ENCODE measurements at places on chromosomes 6 and 20. TPM values are rescaled to one million over a fixed set of nuclear protein-coding genes. Genes with fewer than 3 reads are reported as not detected.
A peak's percentile ranks its signal among the peaks of the same experiment; 100 is the strongest.

ANKRD66 gene
- total RNA-seq, result not detected

BHLHE23 gene
- not detected for total RNA-seq

ERGIC3 gene
- 239 TPM for total RNA-seq

HTR1E gene
- not detected for total RNA-seq

CITED2 gene
- total RNA-seq, result 211 TPM

RIPOR2 gene
- 13.8 TPM for total RNA-seq

- H3K36me3 ChIP-seq, result no peaks in the 10 kb centered on the region
- no peak overlapping the region for H3K4me3 ChIP-seq
- no peak for DNase-seq
- no peak overlapping the region for H3K27ac ChIP-seq
- no peaks in the 10 kb centered on the region for H3K4me1 ChIP-seq
Observed at GRCh38 chr6:131643855-131644460, 6.9 kb downstream of the ENPP3 start.

DNA sequence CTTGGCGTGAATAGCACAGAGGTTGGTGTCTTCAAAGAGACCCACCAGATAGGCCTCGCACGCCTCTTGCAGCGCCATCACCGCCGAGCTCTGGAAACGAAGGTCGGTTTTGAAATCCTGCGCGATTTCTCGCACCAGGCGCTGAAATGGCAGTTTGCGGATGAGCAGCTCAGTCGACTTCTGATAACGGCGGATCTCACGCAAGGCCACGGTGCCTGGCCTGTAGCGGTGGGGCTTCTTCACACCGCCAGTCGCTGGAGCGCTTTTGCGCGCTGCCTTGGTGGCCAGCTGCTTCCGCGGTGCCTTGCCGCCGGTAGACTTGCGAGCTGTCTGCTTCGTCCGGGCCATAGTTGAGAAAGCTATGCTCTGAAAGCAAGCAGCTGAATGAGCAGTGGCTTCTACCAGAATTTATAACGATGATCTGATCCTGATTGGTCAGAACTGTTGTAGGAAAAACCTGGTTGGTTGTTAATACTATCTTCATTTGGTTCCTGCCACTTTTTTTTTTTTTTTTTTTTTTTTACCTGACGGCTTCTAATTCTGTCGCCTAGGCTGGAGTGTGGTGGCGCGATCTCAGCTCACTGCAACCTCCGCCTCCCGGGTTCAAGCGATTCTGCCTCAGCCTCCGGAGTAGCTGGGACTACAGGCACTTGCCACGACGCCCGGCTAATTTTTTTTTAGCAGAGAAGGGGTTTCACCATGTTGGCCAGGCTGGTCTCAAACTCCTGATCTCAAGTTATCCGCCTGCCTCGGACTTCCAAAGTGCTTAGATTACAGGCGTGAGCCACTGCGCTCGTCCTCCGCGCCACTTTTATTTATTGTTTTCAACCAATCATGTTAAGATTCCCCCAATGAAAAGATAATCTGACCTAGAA, 21.5 kb downstream of the OR2B2 start:
- no peaks in the 10 kb centered on the region for H3K36me3 ChIP-seq
- peak; percentile 63 for DNase-seq
- H3K4me1 ChIP-seq, result no peaks in the 10 kb centered on the region
- peaks cover 14% of the 10 kb centered on the region for H3K27me3 ChIP-seq

DNA sequence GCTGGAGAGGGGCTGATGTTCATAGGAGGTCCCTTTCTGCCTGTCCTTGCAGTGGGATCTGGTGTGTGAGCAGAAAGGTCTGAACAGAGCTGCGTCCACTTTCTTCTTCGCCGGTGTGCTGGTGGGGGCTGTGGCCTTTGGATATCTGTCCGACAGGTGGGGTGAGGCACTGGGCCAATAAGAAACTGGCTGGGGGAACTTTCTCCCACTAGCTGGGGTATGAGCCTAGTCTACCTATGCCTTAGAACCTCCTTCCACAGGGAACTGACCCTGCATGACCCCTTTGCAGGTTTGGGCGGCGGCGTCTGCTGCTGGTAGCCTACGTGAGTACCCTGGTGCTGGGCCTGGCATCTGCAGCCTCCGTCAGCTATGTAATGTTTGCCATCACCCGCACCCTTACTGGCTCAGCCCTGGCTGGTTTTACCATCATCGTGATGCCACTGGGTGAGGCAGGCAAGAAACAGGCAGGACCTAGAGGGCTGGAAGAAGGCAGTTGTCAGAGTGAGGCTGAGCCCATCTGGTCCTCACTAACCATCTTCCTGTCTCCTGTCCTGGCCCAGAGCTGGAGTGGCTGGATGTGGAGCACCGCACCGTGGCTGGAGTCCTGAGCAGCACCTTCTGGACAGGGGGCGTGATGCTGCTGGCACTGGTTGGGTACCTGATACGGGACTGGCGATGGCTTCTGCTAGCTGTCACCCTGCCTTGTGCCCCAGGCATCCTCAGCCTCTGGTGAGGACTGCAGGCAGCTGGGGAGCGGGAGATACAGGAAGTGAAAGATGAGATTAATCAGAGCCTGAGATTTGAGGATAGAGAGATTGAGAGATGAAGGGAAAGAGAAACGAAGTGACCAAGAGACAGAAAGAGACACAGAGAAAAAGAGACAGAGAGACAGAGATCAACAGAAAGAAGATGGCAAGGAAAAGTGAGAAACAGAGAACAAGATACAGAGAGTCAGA, 1.6 kb downstream of the SLC22A7 start:
- no peaks in the 10 kb centered on the region for H3K4me1 ChIP-seq
- H3K27ac ChIP-seq, result no peak overlapping the region
- no peaks in the 10 kb centered on the region for H3K36me3 ChIP-seq
- peaks cover 11% of the 10 kb centered on the region for H3K27me3 ChIP-seq
- no peak overlapping the region for H3K4me3 ChIP-seq
- no peak for DNase-seq

DNA sequence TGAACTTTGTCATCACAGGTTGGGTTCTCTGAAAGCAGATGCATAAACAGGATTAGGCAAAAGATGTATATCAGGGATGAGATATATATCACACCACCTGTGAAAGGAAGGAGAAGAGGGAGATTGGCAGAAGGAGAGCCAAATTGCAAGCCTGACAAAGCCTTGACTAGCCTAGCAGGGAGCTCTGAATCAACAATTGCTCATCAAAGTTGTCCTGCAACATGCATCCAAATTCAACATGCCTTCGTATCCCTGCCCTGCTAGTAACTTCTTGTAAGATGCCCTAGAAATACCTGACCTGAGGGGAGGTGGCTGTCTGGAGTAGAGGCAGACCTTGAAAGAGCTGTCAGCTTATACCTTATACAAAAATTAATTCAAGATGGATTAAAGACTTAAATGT, 207.1 kb upstream of the HTR1E start:
- H3K36me3 ChIP-seq, result no peaks in the 10 kb centered on the region
- H3K4me1 ChIP-seq, result no peaks in the 10 kb centered on the region
- no peaks in the 10 kb centered on the region for H3K27me3 ChIP-seq
- H3K4me3 ChIP-seq, result no peak overlapping the region
- no peak overlapping the region for H3K27ac ChIP-seq

GRCh38 chr6:24990944-24991809, 55.4 kb upstream of the RIPOR2 start:
- no peaks in the 10 kb centered on the region for H3K36me3 ChIP-seq
- H3K27me3 ChIP-seq, result no peaks in the 10 kb centered on the region
- H3K4me3 ChIP-seq, result no peak overlapping the region

DNA sequence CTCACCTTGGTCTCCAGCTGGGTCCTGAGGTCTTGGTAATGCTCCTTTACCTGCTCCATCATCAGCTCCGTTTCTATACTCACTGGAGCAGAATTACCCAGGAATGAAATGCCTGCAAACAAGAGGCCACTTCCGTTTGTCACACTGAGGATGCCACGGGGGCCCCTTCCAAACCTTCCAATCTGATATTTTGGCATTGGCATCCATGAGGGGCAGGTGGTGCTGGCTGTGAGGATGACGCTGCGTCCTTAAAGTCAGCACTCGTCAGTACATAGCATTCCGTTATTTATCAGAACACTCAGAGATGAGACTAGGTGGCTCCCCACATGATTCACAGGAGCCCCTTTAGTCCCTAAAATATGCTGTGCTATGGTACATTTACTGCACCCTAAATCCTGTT, 72.7 kb downstream of the GINS1 start:
- H3K36me3 ChIP-seq, result no peaks in the 10 kb centered on the region
- DNase-seq, result no peak
- no peaks in the 10 kb centered on the region for H3K27me3 ChIP-seq
- no peak overlapping the region for H3K27ac ChIP-seq

DNA sequence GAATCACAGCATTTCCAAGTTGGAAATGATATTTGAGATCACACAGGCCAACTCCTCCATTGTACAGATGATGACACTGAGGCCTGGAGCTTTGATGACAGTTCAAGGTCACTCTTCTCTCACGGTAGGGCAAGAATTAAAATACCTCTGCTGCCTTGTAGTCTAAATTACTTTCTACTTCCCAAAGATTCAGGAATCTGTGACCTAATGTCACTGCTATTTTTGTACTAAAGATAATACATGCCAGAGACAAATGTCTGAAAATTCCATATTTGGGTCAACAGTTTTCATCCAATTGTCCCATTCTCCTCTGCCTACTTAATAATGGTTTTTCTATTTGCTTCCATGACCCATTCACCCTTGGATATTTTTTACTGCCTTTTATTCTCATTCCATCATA, 160.0 kb downstream of the SOD2 start:
- DNase-seq, result no peak
- no peaks in the 10 kb centered on the region for H3K27me3 ChIP-seq
- no peak overlapping the region for H3K27ac ChIP-seq

GRCh38 chr6:39790772-39791171, 1.4 kb upstream of the DAAM2 start:
- H3K27me3 ChIP-seq, result no peaks in the 10 kb centered on the region
- no peaks in the 10 kb centered on the region for H3K4me1 ChIP-seq
- H3K36me3 ChIP-seq, result no peaks in the 10 kb centered on the region
- H3K4me3 ChIP-seq, result no peak overlapping the region

GRCh38 chr6:27812078-27812804, 100.0 kb downstream of the OR2B2 start:
- H3K27ac ChIP-seq, result no peak overlapping the region
- no peak overlapping the region for H3K4me3 ChIP-seq
- DNase-seq, result no peak
- H3K4me1 ChIP-seq, result no peaks in the 10 kb centered on the region
- H3K36me3 ChIP-seq, result no peaks in the 10 kb centered on the region

DNA sequence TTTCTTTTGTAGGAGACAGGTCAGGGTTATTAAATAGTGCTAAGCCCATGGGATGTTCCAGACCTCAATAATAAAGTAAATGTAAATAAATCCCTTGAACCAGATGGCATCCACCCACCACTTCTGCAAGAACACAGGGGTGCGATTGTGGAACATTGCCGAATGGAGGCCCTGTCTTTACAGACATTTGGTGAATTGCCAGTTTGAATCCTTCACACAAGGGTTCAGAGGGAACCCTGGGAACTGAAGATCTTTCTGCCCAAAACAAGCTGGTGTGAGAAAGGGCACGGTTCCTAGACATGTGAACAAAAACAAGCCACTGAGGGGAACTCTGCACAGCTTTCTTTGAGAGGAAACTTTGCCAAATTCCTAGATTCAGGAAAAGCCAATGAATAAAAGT, 30.2 kb upstream of the RNF8 start:
- H3K27ac ChIP-seq, result no peak overlapping the region
- no peaks in the 10 kb centered on the region for H3K4me1 ChIP-seq
- no peaks in the 10 kb centered on the region for H3K36me3 ChIP-seq

GRCh38 chr6:3627501-3627900, 124.0 kb downstream of the PXDC1 start:
- no peak for DNase-seq
- peak overlapping the region; percentile 58 for H3K27ac ChIP-seq
- no peaks in the 10 kb centered on the region for H3K36me3 ChIP-seq
- no peaks in the 10 kb centered on the region for H3K27me3 ChIP-seq

- no peaks in the 10 kb centered on the region for H3K4me1 ChIP-seq
- peak; percentile 64 for DNase-seq
- no peaks in the 10 kb centered on the region for H3K36me3 ChIP-seq
- no peak overlapping the region for H3K4me3 ChIP-seq
Observed at GRCh38 chr20:34190679-34191090, 50.5 kb upstream of the ASIP start.

GRCh38 chr20:14481863-14482262, 144.5 kb upstream of the FLRT3 start:
- no peaks in the 10 kb centered on the region for H3K36me3 ChIP-seq
- no peak overlapping the region for H3K27ac ChIP-seq
- H3K4me3 ChIP-seq, result no peak overlapping the region

DNA sequence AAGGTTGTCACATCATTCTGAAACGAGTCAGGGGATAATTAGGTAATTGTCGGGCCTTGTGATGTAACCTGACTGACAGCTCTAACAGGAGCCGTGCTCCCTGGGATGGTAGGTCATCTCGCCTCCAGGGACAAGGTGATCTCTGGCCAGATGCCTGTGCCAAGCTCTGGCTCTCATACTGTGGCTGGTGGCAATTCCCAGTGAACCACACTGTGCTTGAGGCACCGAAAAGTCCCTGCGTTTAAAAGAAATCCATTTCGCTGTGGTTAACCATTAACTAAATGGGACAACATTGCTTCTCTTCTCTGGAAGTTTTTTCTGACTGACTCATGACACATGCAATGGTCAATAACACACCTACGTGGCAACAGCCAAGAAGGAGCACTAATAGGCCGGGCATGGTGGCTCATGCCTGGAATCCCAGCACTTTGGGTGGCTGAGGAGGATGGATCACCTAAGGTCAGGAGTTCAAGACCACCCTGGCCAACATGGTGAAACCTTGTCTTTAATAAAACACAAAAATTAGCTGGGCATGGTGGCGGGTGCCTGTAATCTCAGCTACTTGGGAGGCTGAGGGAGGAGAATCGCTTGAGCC, 669.2 kb downstream of the PRKN start:
- no peaks in the 10 kb centered on the region for H3K4me1 ChIP-seq
- H3K27me3 ChIP-seq, result no peaks in the 10 kb centered on the region
- DNase-seq, result no peak
- no peaks in the 10 kb centered on the region for H3K36me3 ChIP-seq
- H3K4me3 ChIP-seq, result no peak overlapping the region
- H3K27ac ChIP-seq, result no peak overlapping the region

- no peak overlapping the region for H3K4me3 ChIP-seq
- H3K27me3 ChIP-seq, result no peaks in the 10 kb centered on the region
- no peaks in the 10 kb centered on the region for H3K4me1 ChIP-seq
- no peaks in the 10 kb centered on the region for H3K36me3 ChIP-seq
- no peak for DNase-seq
- H3K27ac ChIP-seq, result no peak overlapping the region
Observed at GRCh38 chr6:2862712-2863181, 21.1 kb upstream of the SERPINB1 start.

DNA sequence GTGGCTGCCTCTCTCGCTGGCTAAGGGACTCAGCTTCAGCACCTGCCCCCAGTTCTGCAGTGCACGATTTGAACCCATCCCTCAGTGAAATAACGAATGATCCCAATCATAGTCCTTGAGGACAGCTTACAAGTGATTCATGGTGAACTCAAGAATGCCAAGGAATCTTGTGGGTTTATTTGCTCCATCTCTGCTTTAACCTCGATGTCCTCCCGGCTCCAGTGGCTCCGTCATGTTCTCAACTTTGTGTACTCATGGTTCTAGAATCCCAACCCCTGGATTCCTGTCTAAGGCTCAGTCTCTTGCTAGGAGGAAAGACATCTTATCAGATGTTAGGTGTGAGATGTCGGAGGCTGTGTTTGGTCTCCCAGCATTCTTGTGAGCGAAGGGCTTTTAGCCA, 29.0 kb upstream of the GTSF1L start:
- H3K36me3 ChIP-seq, result no peaks in the 10 kb centered on the region
- H3K4me3 ChIP-seq, result no peak overlapping the region
- H3K4me1 ChIP-seq, result no peaks in the 10 kb centered on the region
- DNase-seq, result no peak
- H3K27me3 ChIP-seq, result no peaks in the 10 kb centered on the region
- H3K27ac ChIP-seq, result no peak overlapping the region
